Stimulated activated naive CD4-positive, alpha-beta T cell treated with Interleukin-2 at 50 U/mL for 16 hours (primary cell): ENCODE measurements at places on chromosomes 7 and 10.

GRCh38 chr10:1938317-1938716 is 201.0 kb upstream of the ADARB2 start:
- peak; percentile 73 for DNase-seq

DNA sequence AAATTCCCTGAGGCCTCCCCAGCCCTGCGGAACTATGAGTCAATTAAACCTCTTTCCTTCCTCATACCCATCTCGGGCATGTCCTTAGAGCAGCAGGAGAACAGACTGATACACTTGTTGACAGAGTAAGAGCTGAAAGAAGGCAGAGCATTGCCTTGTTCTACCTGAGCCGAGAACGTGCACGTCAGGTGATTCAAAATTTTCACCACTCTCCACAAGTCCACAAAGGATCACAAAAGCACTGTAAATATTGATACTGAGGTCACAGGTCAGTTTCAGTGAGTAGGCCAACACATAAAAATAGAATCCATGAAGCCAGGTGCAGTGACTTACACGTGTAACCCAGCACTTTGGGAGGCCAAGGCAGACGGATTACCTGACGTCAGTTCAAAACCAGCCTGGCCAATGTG is 27.8 kb downstream of the DCLRE1C start:
- DNase-seq = no peak

- no peak for DNase-seq
Measured at GRCh38 chr7:25316366-25316765, 88.1 kb upstream of the NPVF start.

GRCh38 chr7:155265961-155266360 is 31.7 kb upstream of the INSIG1 start:
- no peak for DNase-seq

- DNase-seq = no peak
Measured at GRCh38 chr7:3191548-3191947, 109.5 kb upstream of the SDK1 start.
